ENCODE measurements at places on chromosomes 16 and 17.

DNA sequence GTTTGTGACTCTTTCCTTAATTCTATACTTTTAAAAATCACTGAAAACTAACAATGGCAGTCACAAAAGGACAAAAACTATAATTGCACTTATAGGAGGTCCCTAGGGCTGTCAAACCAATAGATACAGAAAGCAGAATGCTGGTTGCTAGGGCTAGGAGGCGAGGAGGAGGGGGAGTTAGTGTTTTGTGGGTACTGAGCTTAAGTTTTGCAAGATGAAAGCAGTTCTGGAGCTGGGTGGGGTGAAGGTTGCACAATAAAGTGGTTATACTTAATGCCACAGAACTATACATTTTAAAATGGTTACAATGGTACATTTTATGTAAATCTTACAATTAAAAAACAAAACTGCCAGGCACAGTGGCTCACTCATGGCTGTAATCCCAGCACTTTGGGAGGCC, 27.3 kb downstream of the NUBP1 start:
- DNase-seq = no peak

DNA sequence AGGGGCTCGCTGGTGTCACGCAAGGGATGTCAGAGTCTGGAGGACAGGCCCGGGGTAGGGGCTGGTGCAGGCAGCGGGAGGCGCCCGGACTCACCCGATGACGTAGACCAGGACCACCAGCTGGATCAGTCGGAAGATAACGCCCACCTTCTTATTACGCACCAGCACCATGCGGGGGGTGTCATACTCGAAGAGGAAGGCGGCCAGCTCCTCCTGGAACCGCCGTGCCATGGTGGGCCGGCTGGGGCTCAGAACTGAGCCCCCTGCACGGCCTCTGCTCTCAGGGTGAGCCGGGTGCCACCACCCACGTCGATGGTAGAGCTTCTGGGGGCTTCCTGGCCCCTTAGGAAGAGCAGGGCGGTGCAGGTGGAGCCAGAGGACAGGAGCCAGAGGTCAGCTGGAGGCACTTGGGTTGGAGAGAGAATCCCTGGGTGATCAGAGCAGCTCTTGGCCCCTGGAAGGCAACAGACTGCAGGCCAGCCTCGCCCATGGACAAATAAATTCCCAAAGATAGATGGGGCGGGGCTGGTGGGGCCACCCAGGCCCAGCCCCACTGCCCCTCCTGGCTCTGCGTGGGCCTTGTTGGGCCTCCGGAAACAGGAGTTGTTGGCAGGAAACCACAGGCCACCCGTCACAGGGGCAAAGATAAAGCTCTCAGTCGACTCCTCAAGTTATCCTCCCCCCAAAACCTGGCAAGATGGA, at the start of gene P2RX1:
Gene P2RX1, minus strand, starts transcription at position 471 of the 702 bp plus-strand sequence. Its CDS starts 240 bp downstream, at position 231.
- DNase-seq = peak; percentile 9

GRCh38 chr17:75635610-75636202, 2.5 kb downstream of the SMIM5 start:
- DNase-seq = no peak

DNA sequence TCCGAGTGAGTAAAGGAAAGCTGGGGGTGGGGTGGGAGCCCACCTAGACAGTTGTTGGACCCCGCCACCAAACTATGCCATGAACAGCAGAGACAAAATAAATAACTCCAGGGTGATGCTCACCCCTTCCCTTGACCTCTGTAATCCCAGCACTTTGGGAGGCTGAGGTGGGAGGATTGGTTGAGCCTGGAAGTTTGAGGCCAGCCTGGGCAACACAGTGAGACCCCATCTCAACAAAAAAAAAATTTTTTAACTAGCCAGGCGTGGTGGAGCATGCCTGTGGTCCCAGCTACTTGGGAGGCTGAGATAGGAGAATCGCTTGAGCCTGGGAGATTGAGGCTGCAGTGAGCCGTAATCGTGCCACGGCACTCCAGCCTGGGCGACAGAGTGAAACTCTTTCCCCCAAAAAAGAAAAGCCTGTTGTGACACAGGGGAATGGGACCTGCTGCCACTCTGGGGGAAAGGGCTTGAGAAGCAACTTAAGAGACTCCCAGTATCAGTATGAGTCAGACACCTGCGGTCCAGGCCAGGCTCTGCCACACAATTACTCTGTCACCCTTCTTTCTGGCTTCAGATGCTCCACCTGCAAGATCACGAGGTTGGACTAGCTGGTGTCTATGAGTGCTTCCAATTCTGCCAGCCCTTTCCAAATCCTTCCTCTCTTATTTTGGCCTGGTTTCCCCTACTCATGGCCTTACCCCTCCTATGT, 5.0 kb downstream of the SGCA start:
- DNase-seq = no peak

GRCh38 chr17:46916211-46916610, 6.7 kb upstream of the GOSR2 start:
- no peak for DNase-seq

GRCh38 chr16:68487669-68488068, 39.4 kb upstream of the SMPD3 start:
- no peak for DNase-seq

DNA sequence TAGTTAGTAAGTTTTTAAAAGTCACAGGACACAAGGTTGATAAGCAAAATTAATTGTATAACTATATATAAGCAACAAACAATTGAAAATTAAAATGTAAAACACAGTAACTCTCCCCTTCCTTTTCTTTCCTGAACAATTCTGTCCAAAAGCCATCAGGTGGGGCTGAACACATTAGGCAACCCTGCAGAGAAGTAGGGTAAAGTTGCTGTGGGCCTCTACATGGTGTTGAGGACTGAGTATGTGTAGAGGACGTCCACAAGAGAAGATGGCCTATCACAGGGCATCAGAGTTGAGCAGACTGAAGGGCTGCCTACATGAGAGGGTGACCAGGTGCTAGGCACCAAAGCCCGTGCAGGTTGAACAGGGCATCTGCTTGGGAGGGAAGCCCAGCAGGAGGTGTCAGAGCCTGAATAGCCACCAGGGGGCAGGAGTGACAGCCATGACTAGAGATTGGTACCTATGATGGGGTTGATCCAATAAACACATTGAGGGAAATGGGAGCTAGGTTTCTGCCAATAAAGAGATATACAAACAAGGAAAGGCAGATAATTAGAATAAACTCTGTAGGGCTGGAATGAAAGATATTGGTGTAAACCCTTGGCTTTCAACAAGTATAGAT, 415.1 kb downstream of the NPIPA8 start:
- DNase-seq = no peak

GRCh38 chr16:87701505-87701921, 64.3 kb downstream of the KLHDC4 start:
- DNase-seq = no peak

- no peak for DNase-seq
Measured at GRCh38 chr17:43766413-43767052, 7.9 kb upstream of the SOST start.

- no peak for DNase-seq
Measured at GRCh38 chr17:16942141-16943031, 29.5 kb downstream of the TNFRSF13B start.

DNA sequence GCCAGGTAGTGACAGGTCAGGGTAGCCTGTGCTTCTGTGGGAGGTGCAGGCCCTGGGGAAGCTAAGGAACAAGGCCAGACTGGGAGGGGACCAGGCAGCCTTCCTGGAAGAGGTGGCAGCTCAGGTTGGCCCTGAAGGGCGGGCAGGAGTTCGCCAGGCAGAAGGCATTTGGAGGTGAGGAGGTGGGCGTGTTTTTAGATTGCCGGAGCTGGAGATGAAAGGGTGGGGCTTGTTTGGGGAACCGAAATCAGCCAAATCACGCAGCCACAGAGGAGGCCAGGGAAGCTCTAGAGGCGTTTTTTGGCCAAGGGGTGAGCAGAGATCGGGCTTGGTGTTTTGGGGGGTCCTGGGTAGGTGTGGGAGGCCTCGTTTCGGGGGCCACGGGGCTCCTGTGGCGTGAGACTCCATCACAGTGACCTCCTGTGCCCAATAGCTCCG, 7.6 kb downstream of the ADCY7 start:
- DNase-seq = no peak

DNA sequence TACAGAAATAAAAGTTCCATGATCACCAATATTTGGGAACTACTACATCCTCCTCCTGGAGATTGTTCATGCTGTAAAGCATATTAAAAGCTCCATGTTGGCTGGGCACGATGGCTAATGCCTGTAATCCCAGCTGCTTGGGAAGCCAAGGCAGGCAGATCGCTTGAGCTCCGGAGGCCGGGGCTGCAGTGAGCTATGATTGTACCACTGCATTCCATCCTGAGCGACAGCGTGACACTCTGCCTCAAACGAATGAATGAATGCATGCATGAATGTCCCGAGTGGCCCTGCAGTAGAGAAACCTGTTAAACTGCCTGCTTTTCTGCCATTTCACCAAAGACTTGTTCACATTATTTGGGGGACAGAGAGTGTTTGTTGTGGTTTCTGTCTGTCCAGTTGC, 15.0 kb downstream of the CNEP1R1 start:
- no peak for DNase-seq

All from stimulated activated CD8-positive, alpha-beta memory T cell treated with anti-CD3 and anti-CD28 coated beads, Interleukin-4, amount 100 ng/mL, for 1 hour (primary cell).